ENCODE measurements at places on chromosomes 6 and 20. TPM values are rescaled to one million over a fixed set of nuclear protein-coding genes. Genes with fewer than 3 reads are reported as not detected.

GRCh38 chr6:157556144-157556645, 175.2 kb downstream of the ZDHHC14 start:
- no peaks in the 10 kb centered on the region for H3K36me3 ChIP-seq
- no peak for DNase-seq
- no peak overlapping the region for H3K4me3 ChIP-seq
- no peaks in the 10 kb centered on the region for H3K27me3 ChIP-seq

- peaks cover 59% of the 10 kb centered on the region for H3K27me3 ChIP-seq
- no peak overlapping the region for H3K27ac ChIP-seq
- H3K4me1 ChIP-seq = peaks cover 27% of the 10 kb centered on the region
- H3K4me3 ChIP-seq = no peak overlapping the region
- no peaks in the 10 kb centered on the region for H3K36me3 ChIP-seq
- DNase-seq = no peak
These were observed 239.6 kb downstream of the ANKRD60 start for GRCh38 chr20:57988828-57989227.

The PGBD1 gene
- 3.1 TPM for total RNA-seq

GRCh38 chr20:15297059-15297875, 959.9 kb upstream of the FLRT3 start:
- no peaks in the 10 kb centered on the region for H3K4me1 ChIP-seq
- H3K4me3 ChIP-seq = no peak overlapping the region
- no peaks in the 10 kb centered on the region for H3K27me3 ChIP-seq

- H3K27me3 ChIP-seq = no peaks in the 10 kb centered on the region
- no peak overlapping the region for H3K27ac ChIP-seq
- H3K4me1 ChIP-seq = no peaks in the 10 kb centered on the region
- no peak overlapping the region for H3K4me3 ChIP-seq
- DNase-seq = no peak
These were observed 224.2 kb downstream of the CLIC5 start for GRCh38 chr6:45791211-45792168.

The LCA5 gene
- 1.2 TPM for total RNA-seq

DNA sequence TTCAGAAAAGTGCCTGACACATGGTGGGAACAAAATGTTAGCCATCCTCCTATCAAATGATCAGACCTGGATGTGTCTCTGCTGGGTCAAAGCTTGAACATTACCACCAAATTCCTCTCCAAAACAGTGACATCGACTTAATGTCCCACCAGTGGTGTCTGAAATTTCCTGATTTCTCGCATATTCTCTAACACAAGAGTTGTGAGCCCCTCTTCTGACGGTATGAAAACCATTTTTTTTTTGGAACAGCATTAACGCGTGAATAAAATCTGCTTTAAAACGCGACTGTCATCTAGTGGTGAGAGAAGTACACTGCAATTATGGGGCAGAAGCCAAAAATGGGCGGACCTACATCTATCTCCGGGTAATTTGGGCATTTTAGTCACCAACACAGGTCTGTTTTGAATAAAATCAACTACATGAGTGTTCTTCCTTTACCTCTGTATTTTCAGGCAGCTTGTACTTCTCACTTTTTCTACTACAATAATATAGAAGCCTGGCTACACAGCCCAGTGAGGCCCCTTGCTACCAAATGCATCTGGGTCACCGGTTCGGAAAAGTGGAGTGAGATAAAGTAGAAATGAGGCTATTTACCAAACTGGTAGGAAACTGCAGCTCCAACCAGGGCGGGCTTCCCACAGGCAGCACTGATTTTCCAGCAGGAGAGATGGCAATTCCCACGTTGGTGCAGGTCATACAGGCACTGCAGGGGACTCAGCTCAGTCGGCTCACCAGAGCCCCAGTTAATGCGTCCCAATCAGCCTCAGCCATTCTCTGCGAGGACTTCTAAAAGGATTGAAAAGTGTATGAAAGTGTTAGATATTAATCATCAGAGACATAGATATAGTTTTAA, 27.4 kb downstream of the MGME1 start:
- peaks cover 23% of the 10 kb centered on the region for H3K4me1 ChIP-seq
- no peak for DNase-seq
- H3K27me3 ChIP-seq = no peaks in the 10 kb centered on the region
- no peak overlapping the region for H3K27ac ChIP-seq
- H3K4me3 ChIP-seq = no peak overlapping the region

- H3K36me3 ChIP-seq = no peaks in the 10 kb centered on the region
- no peak overlapping the region for H3K27ac ChIP-seq
- DNase-seq = no peak
- H3K27me3 ChIP-seq = no peaks in the 10 kb centered on the region
These were observed 699.6 kb downstream of the PHF3 start for GRCh38 chr6:64335195-64335594.

The DTD1 gene
- total RNA-seq = 38.8 TPM

DNA sequence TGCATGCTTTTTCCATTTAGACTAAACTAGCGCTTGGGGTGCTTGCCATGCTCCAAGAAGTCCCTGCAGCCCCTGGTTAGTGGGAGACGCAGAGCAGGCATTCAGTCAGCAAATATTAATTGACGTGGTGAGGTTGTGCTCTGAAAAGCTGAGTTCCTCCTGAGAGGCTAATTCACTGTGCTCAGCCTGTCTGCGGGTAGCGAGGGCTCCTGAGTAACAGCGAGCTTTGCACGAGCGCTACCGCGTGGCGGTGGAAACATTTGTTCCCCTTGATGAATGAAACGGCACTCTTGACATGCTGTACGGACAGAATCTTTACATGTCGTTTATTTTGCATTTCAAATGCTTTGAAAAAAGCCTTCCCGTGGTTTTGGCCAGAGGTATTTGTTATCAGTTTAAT, 170.6 kb upstream of the AGPAT4 start:
- H3K4me1 ChIP-seq = peaks cover 13% of the 10 kb centered on the region
- H3K27me3 ChIP-seq = no peaks in the 10 kb centered on the region
- no peak overlapping the region for H3K4me3 ChIP-seq
- no peak for DNase-seq
- H3K36me3 ChIP-seq = no peaks in the 10 kb centered on the region

The GSTA1 gene
- total RNA-seq = 0.44 TPM

Data from esophagus squamous epithelium (tissue), 5 donors.